ENCODE measurements at places on chromosomes 1 and 21.
A peak's percentile ranks its signal among the peaks of the same experiment; 100 is the strongest.

DNA sequence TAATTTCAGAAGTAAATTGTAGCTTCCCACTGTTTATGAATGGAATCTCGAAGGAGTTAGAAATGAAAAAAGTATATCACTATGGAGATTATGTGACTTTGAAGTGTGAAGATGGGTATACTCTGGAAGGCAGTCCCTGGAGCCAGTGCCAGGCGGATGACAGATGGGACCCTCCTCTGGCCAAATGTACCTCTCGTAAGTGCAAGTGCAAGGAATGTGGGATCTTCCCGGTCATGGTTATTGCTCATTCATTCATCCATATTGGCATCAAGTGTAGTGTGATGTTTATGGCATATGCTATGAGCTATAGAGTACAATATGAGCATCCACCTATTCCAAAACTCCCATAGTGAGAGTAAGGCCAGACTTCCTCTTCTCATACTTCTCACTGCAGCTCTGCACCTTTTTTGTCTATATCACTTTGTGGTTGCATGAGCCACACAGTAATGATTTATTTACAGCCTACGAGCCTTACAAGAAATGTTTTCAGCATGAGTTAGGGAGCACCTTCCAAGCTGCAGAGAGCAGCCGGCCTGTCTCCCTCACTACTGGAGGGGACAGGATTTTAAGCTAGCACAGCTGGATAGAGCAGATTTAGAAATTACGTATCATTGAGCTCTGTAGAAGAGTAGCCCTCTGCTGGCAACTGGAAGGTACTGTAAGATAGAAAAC, 24.9 kb upstream of the CR1L start:
- DNase-seq = peak; percentile 50

DNA sequence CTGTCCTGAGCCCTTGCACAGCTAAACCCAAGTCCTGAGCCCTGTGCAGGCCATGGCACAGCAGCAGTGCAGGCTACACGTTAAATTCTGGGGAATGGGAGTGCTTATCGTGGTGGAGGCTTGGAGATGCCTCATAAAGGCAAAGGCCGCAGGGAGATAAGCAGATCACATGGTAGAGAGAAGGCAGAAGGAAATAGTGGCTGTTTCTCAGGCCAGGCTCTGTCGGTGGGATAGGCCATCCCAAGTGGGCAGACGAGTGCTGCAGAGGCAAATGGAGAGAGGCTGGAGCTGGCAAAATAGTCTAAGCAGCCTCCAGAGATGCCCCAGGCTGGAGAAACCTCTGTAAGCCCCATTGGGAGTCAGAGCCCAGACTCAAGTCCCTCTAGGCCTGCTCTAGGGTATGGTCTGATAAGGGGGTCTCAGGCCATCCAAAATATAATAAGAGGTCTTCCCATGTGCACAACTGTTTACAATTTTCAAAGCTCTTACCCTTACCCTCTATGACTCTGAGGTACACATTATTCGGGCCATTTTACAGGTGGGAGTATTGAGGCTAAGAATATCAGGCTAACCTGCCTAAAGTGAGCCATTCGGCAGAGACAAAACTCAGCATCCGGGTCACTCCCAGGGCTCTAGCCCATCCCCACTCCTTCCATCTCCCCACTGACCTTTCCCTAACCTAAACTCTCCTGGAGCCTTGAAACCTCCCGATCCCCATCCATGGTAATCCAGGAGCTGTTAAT, 79.6 kb downstream of the NKAIN1 start:
- DNase-seq = no peak

DNA sequence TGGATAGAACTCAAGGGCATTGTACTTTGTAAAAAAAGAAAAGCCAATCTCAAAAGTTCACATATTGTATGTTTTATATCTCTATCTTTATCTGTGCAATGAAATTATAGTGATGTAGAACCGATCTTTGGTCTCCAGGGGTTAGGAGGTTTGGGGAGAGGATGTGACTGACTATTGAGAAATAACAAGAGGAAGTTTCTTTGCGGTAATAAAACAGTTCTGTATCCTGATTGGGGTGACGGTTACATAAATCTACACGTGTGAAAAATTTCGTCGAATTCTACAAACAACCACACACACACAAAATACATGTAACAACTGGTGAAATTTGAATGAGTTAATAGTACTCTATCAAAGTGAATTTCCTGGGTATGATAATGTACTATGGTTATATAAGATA, 10.6 kb upstream of the OR2T33 start:
- DNase-seq = no peak

DNA sequence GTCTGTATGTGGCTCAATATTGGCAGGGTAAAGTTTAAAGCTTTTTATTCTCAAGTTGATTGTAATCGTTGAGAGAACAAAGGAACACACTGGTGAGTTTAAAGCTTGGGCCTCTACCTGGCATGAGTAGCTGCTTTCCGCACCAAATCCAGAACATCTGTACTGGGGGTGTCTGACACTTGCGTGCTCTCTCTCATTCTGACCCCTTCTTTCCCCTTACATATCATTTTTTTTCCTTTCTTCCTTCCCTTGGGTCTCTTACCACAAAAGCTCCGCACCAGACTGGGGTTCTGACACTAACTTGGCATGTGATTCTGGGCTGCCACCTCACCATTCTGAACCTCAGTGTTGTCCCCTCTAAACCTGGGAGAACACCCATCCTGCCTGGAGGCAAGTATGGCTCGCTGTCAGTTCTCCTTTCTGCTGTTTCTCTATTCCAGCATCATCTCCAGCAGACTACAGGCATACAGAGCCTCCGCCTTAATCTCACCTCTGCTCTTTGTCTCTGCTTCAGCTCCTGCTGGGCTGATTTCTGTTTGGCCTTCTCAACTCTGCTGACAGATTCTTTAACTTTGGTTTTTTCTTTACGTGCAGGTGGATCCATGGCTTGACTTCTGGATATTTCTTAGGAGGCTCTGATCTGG, 859 bp upstream of the ERMAP start:
- no peak for DNase-seq

GRCh38 chr21:26119906-26120305, 50.7 kb downstream of the APP start:
- DNase-seq = no peak

- DNase-seq = no peak
These were observed 59.9 kb upstream of the CACNA1E start for GRCh38 chr1:181423301-181423918.

DNA sequence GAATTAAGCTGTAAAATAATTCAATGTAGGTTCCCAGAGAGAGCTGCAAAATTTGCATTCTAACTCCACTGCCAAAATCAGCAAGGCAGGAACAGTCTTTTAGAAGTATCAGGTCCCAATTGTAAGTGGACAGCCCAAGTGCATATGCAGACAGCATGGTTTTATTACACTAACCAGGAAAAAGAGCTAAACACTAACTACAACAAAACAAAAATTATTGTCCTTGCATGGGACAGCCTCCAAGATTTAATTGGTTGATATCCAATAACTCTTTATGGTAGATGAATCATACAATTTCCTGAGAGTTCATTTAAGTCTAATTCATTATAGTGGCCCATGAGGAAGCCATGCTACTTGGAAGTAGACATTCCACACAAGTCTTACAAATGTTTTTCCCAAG, 154.3 kb upstream of the ZNF648 start:
- DNase-seq = peak; percentile 81

DNA sequence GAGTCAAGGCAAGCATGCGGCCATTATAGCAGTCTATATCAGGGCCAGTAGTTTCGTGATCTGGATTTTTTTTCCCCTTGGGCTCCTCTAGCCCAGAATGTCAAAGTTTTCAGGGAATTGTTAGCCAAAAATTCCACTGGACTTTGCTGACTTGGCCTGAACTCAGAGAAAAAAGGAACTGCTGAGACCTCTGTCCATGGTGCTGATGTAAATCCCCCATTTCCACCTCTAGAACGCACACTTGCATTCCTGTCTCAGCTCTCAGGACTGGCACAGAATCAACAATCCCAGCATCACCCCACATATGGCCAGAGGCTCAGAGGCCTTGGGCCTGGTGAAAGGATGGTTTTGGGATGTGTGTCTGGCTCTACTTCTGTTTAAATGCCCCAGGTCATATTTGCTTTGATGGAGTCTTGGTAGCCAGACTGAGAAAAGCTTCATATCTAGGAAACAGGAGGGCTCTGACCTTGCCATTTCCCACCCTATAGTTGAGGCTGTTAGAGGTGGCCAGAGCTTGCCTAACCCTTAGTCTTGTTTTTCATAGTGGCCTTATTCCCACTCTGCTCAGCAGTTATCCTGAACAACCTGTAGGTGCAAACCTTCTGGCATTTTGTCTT, 16.9 kb upstream of the EFCAB14 start:
- peak; percentile 20 for DNase-seq

- DNase-seq = no peak
These were observed 72.8 kb upstream of the CD1D start for GRCh38 chr1:158107916-158108315.

GRCh38 chr1:116099379-116099778, 11.8 kb upstream of the MAB21L3 start:
- no peak for DNase-seq

- peak; percentile 40 for DNase-seq
These were observed 29.5 kb downstream of the DRAM2 start for GRCh38 chr1:111110197-111110899.

GRCh38 chr1:234214129-234214910, 158.9 kb upstream of the COA6 start:
- DNase-seq = no peak

GRCh38 chr1:242651817-242652216, 127.3 kb upstream of the PLD5 start:
- no peak for DNase-seq

DNA sequence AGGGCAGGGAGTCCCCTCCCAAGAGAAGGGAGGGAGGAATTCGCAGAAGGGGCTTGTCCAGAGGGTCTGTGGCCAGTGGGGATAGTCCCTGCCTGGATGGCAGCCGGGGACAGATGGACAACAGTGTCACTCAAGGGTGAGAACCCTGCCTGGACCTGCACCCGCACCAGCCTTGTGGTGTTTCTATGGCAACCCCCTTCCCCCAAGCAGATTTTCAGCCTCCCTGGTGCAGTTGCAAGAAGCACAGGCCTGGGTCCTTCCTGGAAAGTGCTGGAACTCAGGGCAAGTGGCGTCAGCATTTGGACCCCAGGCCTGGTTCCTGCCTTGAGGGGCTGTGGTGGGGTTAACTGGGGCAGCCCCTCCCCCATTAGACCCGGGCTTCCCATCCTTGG, 83.8 kb upstream of the ACTL8 start:
- no peak for DNase-seq

- DNase-seq = no peak
These were observed 1012.7 kb downstream of the ADGRL2 start for GRCh38 chr1:82813386-82813785.

DNA sequence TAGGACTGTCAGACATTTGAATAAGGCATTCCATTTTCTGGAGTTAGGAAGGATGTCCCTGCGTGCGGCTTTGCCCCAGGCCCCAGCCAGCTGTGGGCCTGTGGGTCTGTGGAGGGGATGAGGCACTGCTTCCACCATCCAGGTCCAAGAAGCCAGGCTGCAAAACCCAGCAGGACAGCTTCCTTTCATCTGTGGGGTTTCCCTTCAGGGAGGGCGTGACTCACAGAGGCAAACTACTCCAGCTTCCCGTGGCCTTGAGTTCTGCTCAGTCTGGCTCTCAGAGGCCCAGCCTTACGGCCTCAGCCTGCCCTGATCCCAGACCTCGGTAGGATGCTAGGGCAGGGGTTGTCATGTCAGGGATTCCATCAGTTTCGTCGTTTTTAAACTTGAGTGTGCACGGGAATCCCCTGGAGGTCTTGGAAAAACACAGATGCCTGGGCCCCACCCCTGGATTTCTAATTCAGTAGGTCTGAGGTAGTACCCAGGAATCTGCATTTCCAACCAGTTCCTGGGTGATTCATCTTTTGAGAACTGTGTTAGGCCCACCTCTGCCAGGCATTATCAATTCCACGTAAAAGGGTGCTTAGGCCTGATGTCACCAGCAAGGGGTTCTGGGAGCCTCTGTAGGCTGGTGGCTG, 32.3 kb upstream of the TENT5C start:
- no peak for DNase-seq

DNA sequence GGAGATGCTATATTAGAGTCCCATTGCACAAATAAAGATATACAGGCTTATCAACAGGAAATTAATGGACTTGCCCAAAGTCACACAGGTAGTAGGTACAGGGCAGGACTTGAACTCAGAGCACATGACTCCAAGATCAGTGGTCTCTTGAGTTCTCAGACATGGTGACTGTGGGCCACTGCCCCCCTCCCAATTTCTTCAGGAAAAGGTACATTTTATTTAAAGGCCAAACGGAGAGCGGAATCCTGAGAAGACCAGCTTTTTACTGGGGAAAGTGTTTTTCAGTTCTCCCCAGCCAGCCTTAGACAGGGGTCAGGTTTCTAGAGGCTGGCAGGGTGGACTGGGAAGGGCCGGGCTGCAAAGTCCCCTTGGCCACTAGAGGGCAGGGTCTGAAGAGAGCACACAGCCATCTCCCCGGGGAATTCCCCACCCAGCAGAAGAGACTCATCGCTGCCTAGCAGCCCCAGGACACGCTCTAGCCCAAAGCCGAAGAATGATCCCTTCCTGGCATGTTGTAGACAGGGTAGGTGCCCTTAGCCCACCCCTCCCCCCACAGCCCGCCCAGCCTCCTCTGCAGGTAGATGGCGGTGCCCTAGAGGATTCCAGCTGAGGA, 29.7 kb downstream of the ACP6 start:
- DNase-seq = peak; percentile 66

DNA sequence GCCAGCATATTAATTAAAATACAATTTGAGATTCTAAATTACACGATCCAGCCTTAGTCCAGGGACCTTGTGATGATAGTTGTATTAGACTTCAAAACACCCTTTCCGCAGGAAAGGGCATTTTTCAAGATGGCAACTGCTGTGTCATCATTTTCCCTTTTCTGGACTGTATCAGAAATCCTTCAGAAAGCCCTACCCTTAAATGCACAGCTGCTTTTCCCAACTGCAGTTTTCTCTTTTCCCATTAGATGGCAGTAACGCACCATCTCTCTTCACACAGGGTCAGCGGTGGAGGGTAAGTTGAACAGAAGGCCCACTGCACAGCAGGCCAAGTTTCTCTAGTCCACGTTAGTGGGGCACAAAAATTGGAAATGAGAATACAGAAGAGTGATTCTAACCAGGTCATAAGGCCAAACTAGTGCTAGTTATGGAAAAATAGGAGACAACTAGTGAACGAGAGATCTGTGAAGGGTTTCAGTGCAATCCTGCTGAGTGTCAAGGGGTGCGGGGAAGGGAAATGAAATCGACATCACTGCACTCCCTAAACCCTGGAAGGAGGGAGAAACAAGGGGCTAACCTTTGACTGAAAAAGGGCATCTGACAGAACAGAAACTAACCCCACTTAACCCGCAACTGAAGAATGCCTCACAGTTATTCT, 22.1 kb upstream of the TDRD10 start:
- DNase-seq = peak; percentile 75

GRCh38 chr21:16580661-16581060, 850.9 kb downstream of the USP25 start:
- DNase-seq = no peak

- peak; percentile 43 for DNase-seq
These were observed 8.9 kb downstream of the TAGLN2 start for GRCh38 chr1:159916242-159917051.
